Gastrocnemius medialis (tissue), 4 donors: ENCODE measurements at places on chromosomes 3 and 15.

- no peak for DNase-seq
Measured at GRCh38 chr15:53126144-53126543, 336.0 kb upstream of the ONECUT1 start.

DNA sequence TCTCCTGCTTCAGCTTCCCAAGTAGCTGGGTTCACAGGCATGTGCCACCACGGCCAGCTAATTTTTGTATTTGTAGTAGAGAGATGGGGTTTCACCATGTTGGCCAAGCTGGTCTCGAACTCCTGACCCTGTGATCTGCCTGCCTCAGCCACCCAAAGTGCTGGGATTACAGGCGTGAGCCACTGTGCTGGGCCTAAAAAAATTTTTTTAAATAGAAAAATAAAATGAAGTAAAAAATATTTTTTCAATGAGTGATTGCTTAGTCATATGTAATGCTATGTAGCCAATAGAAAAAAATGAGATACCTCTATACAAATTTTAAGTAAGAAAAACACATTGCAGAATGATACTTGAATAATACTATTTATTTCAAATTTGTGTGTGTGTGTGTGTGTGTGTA is 27.9 kb upstream of the SLC30A4 start:
- DNase-seq: no peak

DNA sequence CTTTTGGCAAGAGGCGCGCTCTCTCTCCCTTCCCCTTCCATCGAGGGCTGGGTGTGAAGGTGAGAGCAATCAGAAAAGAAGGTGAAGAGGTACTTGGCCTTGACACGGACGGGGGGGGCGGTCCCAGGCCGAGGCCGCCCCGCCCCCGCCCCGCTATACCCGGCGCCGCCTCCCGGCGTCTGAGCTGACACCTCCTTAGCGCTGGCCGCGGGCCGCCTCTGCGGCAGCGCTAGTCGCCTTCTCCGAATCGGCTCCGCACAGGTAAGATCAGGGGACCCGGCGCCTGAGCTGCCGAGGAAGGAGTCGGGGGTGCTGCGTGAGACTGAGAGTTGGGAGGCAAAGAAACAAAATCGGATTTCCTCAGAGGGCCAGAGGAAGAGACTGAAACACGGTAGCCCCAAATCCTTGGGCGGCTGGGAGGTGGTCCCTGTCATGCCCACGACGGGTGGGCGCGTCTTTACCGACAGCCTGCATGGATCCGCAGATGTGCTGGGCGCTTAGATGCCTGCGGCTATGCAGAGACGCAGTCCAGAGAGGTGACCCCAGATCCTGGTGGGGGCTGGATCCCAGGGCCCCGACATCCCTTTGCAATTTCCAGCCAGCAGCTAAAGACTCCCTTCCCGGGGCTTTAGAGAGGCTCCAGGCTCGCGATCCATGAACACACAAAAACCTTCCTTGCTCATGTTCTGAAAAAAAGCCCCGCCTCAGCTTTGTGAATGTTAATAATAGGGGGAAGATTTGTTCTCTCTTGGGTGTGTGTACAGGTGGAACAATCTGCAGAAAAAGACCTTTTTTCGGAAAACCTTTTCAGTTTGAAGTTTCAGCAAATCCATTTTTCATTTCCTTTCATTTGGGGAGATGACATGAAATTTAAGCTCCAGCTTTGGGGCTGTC is at the start of gene ENTPD3:
Gene ENTPD3, plus strand, starts transcription at position 184 of the 894 bp plus-strand sequence. CDS start 874 bp downstream, outside the sequence.
- no peak for DNase-seq

GRCh38 chr3:71247958-71248335 is 335.6 kb downstream of the FOXP1 start:
- DNase-seq: no peak

- peak; percentile 66 for DNase-seq
Measured at GRCh38 chr15:72722071-72722696, 36.2 kb downstream of the BBS4 start.
